ENCODE measurements at places on chromosomes 13 and 19.
A peak's percentile ranks its signal among the peaks of the same experiment; 100 is the strongest.

DNA sequence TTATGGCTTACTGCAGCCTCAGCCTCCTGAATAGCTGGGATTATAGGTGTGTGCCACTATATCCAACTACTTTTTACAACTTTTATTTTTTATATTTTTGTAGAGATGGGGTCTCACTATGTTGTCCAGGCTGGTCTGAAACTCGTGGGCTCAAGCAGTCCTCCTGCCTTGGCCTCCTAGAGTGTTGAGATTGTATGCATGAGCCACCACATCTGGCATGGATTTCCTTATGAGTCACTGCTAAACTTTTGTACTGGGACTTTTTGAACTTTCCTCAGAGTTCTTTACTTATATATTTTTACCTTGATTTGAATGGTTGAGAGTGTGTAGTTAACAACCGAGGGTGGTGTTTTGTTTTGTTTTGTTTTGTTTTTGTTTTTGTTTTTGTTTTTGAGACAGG is 33.4 kb downstream of the DNAJC3 start:
- no peak for DNase-seq

DNA sequence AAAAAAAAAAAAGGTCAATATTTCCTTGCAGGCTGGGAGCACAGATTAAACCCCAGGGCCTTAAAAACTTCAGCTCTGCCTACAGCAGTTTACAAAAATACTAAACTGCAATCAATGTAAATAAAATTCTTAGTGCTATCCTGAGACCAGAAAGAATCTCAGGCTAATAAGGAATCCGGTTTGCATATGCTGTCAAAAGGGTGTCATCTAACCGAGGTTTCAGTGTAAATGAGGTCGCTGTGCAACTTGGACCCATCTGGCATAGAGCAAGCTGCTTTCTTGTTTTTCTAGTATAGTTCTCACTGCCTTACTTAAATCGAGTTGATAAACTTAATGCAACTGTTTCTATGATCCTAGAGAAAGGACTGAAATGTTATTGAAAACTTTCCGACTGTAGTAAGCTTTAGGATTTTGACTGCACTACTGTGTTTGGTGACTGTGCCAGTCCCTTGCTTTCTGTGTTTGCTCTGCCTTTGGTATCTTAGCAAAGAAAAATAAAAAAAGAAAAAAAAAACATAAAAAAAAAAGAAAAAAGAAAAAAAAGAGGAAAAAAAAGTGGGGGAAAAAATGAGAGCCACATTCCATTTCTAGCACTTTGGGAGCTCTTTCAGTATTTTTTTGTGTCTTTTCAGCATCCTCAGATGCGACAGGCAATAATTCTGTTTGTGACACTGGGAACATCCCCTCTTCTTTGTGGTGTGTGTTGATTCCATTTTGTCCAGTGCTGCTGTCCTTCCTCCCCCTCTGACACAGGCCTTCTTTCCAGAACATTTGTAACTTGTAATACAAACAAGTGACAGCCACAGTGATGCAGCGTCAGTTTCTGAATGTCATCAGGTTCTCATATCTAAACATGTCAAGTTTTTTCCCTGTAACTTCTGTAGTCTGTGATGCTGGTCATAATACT is 340.5 kb downstream of the ZNF536 start:
- DNase-seq, result no peak

DNA sequence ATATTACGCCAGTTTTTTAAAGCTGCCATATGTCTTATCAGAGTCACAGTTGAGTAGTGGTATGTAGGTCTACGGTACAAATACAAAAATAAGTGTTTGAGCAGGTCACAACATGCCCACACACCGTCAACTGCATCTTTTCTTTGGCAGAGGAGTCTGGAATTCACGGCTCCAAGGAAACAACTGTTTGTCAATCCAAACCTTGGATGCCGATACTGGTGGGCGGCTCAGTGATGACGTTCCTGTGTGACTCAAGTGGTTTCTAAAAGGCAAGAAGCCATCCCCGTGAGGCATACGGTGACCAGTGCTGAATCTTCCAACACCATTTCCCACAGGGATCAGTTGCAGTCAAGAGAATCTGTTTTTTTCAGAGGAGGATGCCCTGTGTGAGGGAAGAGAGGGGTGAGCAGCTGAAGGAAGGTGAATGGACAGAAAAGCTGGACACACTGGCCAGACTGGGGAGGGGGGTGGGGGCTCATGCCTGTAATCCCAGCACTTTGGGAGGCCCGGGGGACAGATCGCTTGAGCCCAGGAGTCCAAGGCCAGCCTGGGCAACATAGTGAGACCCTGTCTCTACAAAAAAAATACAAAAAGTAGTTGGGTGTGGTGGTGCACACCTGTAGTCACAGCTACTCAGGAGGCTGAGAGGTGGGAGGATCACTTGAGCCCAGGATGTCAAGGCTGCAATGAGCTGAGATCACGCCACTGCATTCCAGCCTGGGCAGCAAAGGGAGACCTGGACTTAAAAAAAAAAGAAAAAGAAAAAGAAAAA is 22.8 kb upstream of the CEBPG start:
- DNase-seq, result no peak

DNA sequence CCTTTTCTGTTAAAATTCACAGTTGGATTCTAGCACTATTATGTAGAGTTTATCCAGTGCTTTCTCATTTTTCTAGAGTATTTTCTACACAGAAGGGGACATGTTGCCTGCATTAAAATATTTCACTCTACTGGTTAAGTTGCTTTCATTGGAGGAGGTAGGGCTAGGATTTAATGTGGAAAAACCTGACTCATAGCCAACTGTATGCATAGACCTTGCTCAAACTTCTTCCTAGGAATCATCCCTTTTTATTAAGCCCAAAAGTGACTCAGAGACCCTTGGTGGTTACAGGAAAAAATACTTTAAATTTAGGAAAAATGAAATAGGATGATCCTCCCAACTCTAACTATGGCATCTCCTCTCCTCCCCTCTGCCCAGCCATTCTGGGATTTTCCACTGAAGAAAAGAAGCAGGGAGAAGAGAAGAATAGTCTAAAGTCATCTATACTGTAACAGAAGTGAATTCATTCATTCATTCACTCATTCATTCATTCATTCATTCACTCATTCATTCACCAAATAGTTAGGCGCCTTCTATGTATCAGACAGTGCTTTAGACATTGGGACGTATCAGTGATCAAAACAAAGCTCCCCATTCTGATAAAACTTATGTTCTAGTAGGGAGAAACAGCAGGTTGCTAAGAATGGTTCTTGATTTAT is 109.0 kb upstream of the HTR2A start:
- DNase-seq, result no peak

DNA sequence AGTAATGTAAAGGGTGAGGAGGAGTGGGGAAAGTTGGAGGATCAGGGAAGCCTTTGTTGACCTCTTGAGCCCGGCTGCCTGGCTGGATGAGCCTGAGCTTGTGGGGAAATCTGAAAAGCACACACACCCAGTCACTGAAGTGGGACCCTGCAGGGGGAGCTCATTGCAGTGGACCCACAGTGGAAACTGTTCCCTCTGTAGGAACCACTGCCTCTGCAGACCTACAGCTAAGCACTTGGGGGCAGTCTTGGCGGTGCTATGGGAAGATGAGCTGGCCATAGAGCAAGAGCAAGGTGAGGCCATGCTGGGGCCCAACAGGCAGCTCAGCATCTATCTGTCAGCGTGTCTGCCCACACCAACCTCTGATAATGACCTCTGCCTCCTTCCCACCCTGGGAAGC is 294.8 kb downstream of the TSHZ3 start:
- DNase-seq, result no peak

DNA sequence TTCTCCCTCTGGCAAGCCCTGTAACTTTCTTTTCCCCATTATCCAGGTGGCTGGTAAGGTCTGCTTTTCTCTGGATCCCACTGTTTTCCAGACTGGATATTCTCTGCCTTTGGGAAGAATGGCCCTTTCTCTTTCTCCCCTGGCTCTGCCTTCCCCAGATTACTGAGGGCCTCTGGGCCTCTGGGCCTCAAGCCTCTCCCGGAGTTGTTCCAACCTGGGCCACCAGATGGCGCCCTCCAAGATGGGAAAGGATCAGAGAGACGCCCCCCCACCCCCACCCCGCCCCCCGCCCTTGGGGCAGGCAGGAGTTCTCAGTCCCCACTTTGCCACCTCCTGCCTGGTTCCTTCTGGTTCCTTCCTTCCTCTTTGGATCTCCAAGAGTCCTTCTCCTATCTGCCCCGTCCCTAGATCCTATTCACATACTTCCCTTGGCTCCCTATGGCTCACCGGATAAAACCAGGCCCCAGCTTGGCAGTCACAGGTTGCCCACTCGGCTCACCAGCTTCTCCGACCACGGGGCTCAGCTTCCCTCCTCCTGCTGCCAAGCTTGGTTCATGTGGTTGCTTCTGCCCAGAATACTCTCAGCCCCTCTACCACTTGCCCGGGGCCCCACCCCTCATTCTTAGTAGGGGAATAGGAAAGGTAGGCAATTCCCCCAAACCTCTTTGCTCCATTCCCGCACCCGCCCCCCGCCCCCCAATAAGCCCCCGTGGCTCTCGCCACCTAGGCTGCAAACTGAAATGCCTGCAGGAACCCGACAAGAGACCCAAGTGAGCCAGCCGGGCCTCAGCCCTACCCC is 13.1 kb downstream of the EPS8L1 start:
- DNase-seq, result peak; percentile 39

DNA sequence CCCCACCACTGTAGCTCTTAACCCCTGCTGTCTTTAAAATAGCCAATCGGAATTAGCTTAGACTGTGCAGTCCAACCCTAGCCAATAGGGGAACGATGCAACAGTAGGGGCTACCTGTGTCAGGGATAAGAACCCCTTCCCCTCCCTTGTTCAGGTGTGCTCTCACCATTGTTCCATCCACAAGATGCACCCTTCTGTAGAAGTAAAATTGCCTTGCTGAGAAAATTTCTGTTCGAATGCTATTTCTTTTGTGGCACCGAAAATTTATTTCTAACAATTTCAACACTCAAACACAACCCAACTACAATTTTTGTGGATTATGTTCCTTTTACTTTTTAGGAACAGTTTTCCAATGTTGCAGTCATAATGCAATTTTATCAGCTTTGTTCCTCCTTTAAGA is 3.6 kb upstream of the ZNF583 start:
- DNase-seq, result no peak

GRCh38 chr13:70363991-70364390 is 255.7 kb upstream of the KLHL1 start:
- no peak for DNase-seq

- DNase-seq, result no peak
These were observed at the start of gene ARL11 for GRCh38 chr13:49627831-49628652. Gene ARL11 (plus strand): TSS chr13:49628507. CDS start chr13:49630448, 1,941 bp downstream.

- no peak for DNase-seq
These were observed 599.5 kb upstream of the PCDH9 start for GRCh38 chr13:67829641-67830040.

DNA sequence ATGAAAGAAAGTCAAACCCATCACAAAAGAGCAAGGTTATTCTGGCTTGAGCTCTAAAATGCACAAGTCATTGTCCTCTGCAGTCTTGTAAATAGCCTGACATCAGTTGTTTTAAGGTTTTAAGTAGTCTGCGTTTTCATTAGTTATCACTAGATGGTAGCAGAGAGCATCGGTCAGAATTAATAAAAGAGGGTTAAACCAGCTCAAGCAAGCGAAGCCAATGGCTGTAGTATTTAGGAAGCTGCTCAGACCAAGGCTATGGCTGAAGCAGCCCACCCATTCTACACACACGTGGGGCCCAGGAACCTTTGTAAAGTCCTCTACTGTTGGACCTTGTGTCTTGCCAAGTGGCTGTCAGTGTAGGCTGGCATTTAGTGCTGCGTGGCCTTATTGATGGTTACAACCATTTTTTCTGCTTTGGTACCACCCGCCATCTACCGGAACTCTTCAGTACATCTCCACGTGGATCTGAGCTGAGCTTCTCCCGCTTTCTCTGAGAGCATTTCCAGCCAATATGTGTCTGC is 13.3 kb upstream of the ZNF57 start:
- peak; percentile 83 for DNase-seq

DNA sequence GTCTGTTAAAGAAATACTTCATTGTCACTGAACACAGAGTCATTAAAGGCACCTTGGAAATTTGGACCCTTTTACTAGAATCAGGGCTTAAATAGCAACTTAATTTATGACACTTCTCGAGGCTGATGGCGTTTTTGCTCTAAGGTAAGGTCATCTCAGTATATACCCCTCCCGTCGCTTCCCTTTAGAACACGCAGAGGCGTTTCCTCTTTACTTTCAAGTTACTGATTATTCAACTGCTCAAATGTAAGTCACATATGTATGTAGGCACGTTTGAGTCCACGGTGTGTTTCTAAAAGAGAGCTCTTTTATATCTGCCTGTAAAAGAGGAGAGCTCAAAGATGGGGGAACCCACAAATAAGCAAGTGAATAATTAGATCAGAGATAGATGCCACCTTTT is 181.5 kb downstream of the TSHZ3 start:
- no peak for DNase-seq

- no peak for DNase-seq
These were observed 24.5 kb downstream of the RDH8 start for GRCh38 chr19:10037809-10038208.

- no peak for DNase-seq
These were observed 68.2 kb downstream of the ITGBL1 start for GRCh38 chr13:101520672-101521071.

GRCh38 chr13:89951341-89951740 is 1396.1 kb upstream of the MIR17HG start:
- DNase-seq, result no peak

- no peak for DNase-seq
These were observed 540.4 kb upstream of the NBEA start for GRCh38 chr13:34401696-34402095.

- DNase-seq, result no peak
These were observed 2.3 kb upstream of the ZNF347 start for GRCh38 chr19:53161123-53161522.
